ENCODE measurements at places on chromosomes 11 and 22. TPM values are rescaled to one million over a fixed set of nuclear protein-coding genes. Genes with fewer than 3 reads are reported as not detected.

DNA sequence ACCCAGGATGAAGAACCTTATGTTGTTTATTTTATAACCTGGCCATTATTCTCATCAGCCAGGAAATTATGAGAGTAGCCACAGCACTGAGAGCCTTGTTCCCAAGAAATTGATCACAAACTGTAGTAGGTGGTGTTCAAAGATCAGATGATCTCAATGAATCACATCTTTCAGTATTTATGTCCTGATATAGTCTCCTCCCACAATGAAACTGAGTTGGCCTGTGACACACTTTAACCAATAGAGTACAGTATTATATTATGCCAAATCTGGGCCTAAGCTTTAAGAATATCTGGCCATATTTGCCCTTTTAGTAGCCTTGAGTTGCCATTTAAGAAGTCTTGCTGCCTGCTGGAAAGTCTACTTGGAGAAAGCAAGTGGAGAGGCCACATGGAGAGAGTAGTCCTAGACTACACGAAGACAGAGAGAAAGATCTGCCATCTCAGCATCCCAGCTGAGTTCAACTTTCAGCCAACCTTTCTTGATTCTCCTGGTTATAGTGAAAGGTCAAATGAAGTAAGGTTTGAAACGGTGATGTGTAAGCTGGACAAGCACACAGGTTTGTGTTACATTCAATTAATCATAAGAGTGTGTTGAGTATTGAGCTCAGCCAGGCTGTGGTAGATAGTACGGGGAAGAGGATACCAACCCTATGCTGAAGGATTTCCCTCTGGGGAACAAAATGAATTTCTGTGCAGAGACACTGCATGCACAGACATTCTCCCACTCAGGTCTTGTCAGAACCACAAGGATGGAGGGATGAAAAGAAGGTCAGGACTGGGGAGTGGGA, 561.8 kb downstream of the SOX6 start:
- no peak for DNase-seq

GRCh38 chr11:15933886-15934625, 422.3 kb downstream of the SOX6 start:
- no peak for DNase-seq

DNA sequence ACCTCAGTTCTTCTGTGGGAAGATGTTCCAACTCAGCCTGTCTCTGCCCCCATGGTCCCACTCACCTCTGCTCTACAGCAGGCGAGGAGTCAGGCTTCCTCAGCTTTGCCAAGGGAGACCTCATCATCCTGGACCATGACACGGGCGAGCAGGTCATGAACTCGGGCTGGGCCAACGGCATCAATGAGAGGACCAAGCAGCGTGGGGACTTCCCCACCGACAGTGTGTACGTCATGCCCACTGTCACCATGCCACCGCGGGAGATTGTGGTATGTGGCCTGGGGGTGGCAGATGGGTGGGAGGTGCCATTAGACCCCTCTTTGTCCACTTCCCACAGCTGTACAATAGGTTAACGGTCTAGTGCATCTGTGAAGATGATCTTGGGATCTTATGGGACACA, 73.3 kb downstream of the MYO7A start:
- no peak for DNase-seq

- DNase-seq, result no peak
These were observed 784.8 kb downstream of the TBC1D22A start for GRCh38 chr22:47547239-47547661.

- DNase-seq, result no peak
These were observed 31.5 kb upstream of the SYT8 start for GRCh38 chr11:1803246-1803645.

Gene NPAT
- total RNA-seq, result 17.1 TPM

Gene ZNRD2
- total RNA-seq, result 32.2 TPM

Gene OR2AG1
- not detected for total RNA-seq

Gene UBQLN3
- not detected for total RNA-seq

Gene PHOX2A
- total RNA-seq, result 5.6 TPM
